ENCODE measurements at places on chromosomes 12 and 14. TPM values are rescaled to one million over a fixed set of nuclear protein-coding genes. Genes with fewer than 3 reads are reported as not detected.

The PLEKHG3 gene
- 12.6 TPM for total RNA-seq

The IRF2BPL gene
- total RNA-seq, result 39.9 TPM

The RTL1 gene
- total RNA-seq, result not detected

The SOX5 gene
- total RNA-seq, result 0.90 TPM

The TMTC1 gene
- total RNA-seq, result 114 TPM

The KCNK10 gene
- not detected for total RNA-seq

The ZNF384 gene
- total RNA-seq, result 33.4 TPM

The PTHLH gene
- not detected for total RNA-seq

The FLRT2 gene
- 20.1 TPM for total RNA-seq

The NUP37 gene
- total RNA-seq, result 49.1 TPM
